Type B pancreatic cell (in vitro differentiated cells): ENCODE measurements at places on chromosomes 1 and 21.

DNA sequence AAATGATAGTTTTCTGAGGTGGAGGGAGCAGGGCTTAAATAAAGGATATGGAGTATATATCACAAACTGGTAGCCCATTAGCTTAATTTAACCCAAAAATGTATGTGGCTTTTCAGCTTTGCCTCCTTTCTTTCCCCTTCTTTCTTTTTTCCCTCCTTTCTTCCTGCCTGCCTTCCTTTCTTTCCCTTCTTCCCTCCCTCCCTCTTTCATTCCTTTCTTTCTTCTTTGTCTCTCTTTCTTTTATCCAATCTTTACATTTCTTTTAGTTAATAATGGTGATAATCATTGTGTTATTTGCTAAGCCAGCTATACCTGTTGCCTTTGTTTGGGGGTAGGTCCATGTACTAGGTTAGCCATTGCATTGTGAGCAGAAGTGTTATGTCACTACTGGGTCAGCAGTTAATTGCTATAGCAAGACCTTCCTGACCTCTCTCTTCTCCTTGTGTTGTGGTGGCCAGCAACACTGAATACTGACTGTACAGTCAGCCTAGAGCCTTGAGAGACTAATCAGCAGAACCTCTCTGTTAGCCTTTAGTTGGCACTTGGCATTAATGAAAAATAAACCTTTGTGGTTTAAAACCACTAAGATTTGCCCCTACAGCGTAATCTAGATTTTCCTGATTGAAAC, 5.1 kb downstream of the GORAB start:
- DNase-seq: no peak

DNA sequence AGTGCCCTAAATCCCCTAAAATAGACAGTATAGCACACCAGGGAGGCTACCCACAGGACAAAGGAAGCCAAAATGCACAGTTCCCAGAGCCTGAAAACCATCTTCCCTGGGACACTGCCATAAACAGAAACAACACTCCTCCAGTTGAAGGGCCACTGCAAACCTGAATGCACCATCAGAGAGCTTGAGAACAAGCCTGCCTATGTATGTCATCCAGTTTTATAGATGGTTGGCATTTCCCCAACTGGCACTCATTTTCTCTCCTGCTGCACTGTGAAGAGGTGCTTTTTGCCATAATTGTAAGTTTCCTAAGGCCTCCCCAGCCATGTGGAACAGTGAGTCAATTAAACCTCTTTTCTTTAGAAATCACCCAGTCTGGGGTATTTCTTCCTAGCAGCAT, 169.0 kb downstream of the AGBL4 start:
- no peak for DNase-seq

DNA sequence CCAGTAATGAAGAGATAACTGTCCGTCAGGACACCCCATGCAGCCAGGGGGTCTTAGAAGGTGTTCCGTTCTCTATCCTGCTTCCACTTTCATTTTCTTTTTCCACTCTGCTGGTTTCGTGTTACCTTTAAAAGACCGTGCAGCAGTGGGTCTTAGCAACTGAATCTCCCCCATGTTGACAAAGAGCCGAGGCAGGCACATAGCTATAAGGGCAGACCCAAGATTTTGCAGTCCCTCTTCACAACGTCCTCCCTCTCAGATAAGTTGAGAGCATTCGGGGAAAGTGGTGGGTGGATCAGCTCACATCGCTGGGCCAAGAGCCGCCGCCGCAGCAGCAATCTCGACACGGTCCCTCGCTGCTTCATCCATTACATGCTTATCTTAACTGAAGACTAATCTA, 355.5 kb downstream of the LMO4 start:
- DNase-seq: no peak

- DNase-seq: no peak
Observed at GRCh38 chr1:85360730-85361493, 84.5 kb upstream of the BCL10 start.

DNA sequence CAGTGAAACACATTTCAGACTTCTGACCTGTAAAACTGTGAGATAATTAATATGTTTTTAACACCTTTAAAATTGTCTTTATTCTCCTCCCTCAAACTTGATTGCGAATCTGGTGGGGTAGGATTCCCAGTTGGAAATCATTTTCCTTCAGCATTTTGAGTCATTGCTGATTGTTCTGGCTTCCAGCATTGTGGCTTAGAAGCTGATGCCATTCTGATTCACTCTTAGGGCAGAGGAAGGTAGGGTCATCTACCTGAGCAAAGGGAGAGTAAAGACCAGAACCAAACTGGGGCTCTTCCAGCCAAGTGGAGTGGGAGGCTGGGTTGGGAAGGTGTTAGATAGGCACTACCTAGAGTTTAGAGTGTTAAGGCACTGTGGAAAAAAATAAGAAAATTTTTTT, 61.2 kb downstream of the MPZL1 start:
- no peak for DNase-seq

DNA sequence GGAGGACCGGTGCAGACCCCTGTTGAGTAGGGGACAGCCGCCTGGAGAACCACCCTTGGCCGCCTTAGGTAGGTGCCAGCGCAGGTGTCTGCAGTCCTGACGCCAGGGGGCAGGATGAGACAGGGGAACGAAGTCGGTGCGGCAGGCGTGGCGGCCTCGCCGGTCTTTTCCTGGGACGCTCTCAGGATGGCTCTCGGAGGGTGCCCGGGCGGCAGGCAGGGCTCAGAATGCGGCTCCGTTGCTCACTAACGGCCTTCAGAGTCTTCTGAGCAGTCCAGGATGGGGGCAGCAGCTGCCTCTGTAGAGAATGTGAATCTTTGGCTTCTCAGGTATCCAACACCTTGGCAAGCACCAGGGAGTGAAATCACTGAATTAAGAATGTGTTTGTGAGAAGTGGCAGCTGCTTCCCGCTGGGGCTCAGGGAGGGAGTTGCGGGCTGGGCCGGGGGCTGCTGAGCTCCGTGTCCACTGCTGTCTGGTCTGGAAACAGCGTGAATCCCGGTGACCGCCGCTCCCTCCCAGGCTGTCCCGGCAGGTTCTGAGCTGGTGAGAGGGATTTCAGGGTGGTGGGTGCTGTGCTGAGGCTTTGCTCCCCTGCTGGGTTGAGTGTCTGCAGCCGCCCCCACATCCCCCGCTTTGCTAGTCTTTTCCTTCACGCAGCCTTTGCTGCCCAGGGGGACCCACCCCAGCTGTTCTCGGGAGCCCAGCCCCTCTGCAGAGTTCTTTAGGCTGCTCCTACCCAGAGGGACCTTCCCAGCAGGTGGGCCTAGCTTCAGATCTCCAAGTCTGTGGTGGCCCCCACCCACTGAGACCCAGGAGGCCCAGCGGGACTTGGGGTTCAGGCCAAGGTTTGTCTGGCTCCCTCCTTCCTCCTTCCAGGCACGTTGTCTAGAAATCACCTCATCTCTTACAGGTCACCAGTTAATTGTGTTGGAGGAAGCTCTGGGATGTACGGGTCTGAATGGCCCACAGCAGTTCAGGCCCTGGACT, 11.1 kb upstream of the C1orf174 start:
- DNase-seq: peak; percentile 87
